H9 (cell line): ENCODE measurements at places on chromosomes 12 and 14. TPM values are rescaled to one million over a fixed set of nuclear protein-coding genes. Genes with fewer than 3 reads are reported as not detected.

The TAS2R20 gene
- 0.88 and 1.3 TPM in 2 replicates for total RNA-seq

The GPRC5D gene
- total RNA-seq = not detected in 2 replicates

The TEAD4 gene
- total RNA-seq = 127 and 133 TPM in 2 replicates

The KRT77 gene
- not detected in 2 replicates for total RNA-seq

The IQSEC3 gene
- total RNA-seq = 0.50 and 0.55 TPM in 2 replicates

The KCNMB4 gene
- total RNA-seq = 16.1 and 16.2 TPM in 2 replicates

DNA sequence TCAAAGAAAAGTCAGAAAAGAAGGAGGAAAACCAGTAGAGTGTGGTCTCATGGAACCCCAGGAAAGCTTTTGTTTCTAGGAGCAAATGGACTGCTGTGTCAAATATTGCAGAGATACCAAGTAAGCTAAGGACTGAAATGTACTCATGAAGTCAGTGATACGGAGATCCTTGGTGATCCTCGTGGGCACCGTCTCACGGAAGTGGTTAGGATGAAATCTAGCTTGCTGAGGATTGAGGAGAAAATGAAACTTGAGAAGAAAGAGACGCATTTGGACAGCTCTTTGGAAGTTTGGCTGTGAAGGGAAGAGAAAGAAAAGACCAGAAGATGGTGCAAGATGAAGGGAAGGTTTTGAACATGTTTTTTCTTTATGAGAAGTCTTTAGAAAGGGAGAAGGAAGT, 104.0 kb upstream of the CCND2 start:
- H3K4me3 ChIP-seq = no peak overlapping the region
- DNase-seq = no peak
- H3K36me3 ChIP-seq = no peaks in the 10 kb centered on the region
- no peak overlapping the region for H3K27ac ChIP-seq
- H3K4me1 ChIP-seq = peaks cover 2% of the 10 kb centered on the region; the same call in 1 of the 2 replicates

GRCh38 chr12:3752741-3753486, at the start of gene CRACR2A:
TSS of gene CRACR2A (minus strand) at chr12:3753109. CDS start at chr12:3696999, 56,110 bp downstream.
- H3K27me3 ChIP-seq = no peaks in the 10 kb centered on the region; the same call in 1 of the 2 replicates
- H3K4me1 ChIP-seq = no peaks in the 10 kb centered on the region
- peak within 1 kb of the TSS; percentile 55 for H3K4me3 ChIP-seq
- no peaks in the 10 kb centered on the region; the same call in 2 of the 3 replicates for H3K36me3 ChIP-seq
- H3K27ac ChIP-seq = no peak within 1 kb of the TSS

- H3K36me3 ChIP-seq = no peaks in the 10 kb centered on the region
- no peak for DNase-seq
- no peaks in the 10 kb centered on the region for H3K27me3 ChIP-seq
- H3K4me1 ChIP-seq = no peaks in the 10 kb centered on the region
- H3K4me3 ChIP-seq = no peak overlapping the region
These were observed 19.6 kb downstream of the PROX2 start for GRCh38 chr14:74856366-74856765.

DNA sequence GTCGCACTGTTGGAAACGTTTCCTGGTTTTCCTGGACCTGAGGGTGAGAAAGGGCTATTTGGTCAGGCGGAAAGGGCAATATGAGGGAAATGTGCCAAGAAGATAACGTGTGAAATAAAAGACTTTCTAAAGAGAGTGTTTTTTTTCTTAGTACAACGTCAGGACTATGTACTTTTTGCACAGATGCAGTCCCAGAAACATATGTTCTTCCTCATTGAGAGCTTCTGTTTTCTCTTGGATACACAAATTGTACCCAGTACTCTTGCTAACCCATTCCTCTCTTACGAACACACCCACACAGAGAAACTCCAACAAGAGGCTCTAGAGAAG, 669 bp upstream of the PKP2 start:
- H3K27ac ChIP-seq = no peak overlapping the region
- H3K4me3 ChIP-seq = peak overlapping the region; percentile 78
- peaks cover 9% of the 10 kb centered on the region; the same call in 1 of the 2 replicates for H3K4me1 ChIP-seq
- no peak for DNase-seq

DNA sequence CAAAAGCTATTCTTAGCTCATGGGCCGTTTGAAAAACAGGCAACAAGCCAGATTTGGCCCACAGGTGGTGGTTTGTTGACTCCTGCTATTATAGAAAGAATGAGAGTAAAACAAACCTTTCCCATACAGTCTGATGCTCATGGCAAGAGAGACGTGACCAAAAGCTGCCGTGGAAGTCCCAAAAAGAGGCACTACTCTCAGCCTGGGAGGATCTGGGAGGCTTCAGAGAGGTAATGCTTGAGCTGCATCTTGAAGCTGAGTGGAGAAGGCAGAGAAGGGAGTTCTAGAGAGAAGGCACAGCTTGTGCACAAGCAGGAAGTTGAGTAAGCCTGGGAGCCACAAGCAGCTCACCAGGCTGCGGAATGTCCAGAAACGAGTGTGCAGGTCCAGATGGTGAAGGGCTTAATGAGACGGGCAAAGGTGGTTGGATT, 9.6 kb downstream of the PLXNC1 start:
- H3K27ac ChIP-seq = no peak overlapping the region
- no peak overlapping the region for H3K4me3 ChIP-seq
- no peak for DNase-seq

DNA sequence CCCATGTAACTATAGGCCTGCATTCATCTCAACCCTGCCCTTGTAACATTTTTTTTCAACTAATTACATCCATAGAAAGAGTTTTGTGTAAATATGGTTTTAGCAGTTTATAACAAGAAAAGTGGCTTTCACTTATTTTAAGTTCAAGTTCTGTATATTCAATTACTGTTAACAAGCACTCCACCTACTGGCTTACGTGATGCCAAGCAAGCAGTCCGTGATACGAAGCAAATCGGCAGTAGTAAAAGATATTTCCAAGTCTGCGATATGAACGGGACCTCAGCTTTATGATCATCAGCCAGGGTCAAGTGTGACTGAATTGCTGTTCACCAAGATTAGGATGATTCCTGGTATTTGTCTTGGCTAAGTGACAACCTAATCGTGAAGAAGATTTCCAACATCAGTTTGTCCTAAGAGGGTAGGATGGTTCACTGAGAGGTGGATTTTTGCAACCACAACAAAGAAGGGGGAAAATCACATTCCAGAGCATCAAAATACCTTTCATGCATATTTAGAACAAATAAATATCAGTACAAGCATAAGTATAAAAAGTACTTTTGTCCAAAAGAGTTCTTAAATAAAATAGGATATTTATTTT, 456.2 kb downstream of the FOXG1 start:
- no peak overlapping the region for H3K27ac ChIP-seq
- H3K36me3 ChIP-seq = no peaks in the 10 kb centered on the region
- peak; percentile 26 for DNase-seq
- no peak overlapping the region for H3K4me3 ChIP-seq
- H3K27me3 ChIP-seq = no peaks in the 10 kb centered on the region

DNA sequence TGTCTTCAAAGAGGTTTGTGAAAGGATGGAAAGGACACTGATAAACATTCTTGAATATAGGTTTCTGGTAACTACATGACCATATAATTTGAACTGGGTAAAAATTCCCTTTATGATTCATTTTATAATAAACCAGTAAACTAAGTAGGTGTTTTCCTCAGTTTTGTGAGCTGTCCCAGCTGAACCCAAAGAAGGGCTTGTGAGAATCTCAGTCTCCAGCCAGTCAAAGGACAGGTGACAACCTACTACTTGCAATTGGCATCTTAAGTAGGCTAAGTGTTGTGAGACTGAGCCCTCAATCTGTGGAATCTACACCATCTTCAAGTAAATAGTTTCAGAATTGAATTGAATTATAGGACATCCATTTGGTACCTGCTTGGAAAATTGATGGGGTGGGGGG, 75.2 kb downstream of the MYF5 start:
- no peak for DNase-seq
- no peak overlapping the region for H3K4me3 ChIP-seq
- no peak overlapping the region for H3K27ac ChIP-seq
- peaks cover 11% of the 10 kb centered on the region for H3K36me3 ChIP-seq
- H3K27me3 ChIP-seq = no peaks in the 10 kb centered on the region
- no peaks in the 10 kb centered on the region for H3K4me1 ChIP-seq

GRCh38 chr12:4346931-4347330, 25.9 kb downstream of the TIGAR start:
- no peaks in the 10 kb centered on the region for H3K27me3 ChIP-seq
- no peaks in the 10 kb centered on the region for H3K4me1 ChIP-seq
- no peak overlapping the region for H3K4me3 ChIP-seq
- no peak overlapping the region for H3K27ac ChIP-seq
- no peak for DNase-seq

DNA sequence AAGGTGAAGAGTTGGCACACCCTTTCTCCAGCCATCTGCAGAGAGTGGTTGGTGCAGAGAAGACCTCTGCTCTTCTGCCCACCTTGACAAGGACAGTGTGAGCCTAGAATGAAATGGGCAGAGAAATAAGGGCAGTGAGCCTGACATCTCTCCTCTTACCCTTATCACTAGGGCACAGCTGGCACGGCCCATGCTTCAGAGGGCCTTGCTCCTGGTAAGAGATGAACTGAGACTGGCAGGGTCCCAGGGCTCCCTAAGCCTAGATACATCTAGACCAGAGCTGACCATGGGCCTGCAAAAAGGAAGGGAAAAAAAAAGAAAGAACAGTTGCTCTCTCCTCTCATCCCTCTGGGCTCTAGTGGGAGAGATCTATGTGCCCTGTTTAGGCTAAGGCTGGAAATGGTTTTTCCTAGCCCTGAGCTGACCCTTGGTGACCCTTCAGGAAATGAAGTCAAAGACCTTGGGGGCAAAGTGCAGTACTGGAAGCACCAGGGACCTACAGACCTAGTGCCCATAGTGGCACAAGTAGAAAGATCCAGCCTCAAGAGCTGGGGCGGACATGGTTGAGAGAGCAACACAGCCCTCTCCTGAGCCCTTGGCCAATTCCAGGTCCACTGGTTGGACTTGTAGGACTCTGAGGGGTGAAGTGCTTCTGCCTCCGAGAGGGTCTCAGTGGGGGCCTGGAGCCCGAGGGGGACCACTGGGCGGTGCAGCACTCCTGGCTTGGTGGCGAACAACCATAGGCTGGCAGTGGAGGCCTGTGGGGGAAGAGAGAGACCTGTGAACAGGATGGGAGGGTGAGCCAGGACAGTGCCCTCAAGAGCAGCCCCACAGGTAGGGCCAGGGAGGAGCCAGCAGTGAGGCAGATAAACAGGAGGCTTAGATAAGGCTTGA, 22.0 kb downstream of the PRPF40B start:
- no peak overlapping the region for H3K27ac ChIP-seq
- DNase-seq = no peak
- H3K27me3 ChIP-seq = no peaks in the 10 kb centered on the region
- H3K36me3 ChIP-seq = peaks cover 70% of the 10 kb centered on the region

GRCh38 chr12:131529196-131530040, 181.5 kb upstream of the SFSWAP start:
- H3K27me3 ChIP-seq = no peaks in the 10 kb centered on the region
- no peak overlapping the region for H3K27ac ChIP-seq
- no peaks in the 10 kb centered on the region for H3K36me3 ChIP-seq
- no peaks in the 10 kb centered on the region for H3K4me1 ChIP-seq
- DNase-seq = no peak

- H3K4me3 ChIP-seq = no peak overlapping the region
- H3K27ac ChIP-seq = no peak overlapping the region
- no peaks in the 10 kb centered on the region for H3K36me3 ChIP-seq
These were observed 22.5 kb downstream of the EML1 start for GRCh38 chr14:99815696-99816095.

DNA sequence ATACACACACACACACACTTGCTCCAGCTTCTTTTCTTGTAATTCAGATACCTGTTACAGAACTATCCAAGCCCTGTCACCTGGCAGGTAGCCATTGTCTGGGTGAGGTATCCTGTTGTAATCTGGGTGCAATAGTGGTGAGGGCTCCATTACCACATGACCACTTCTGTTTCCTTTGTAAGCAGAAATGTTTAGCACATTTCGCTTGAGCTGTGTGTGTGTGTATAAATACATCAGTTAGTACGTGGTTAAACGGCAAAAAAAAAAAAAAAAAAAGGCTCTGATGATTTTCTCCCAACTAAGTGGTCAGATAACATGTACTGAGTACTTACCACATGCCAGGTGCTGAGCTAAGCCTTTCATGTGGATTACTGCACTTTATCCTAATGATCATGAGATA, 129.3 kb upstream of the SSTR1 start:
- H3K27me3 ChIP-seq = no peaks in the 10 kb centered on the region
- no peak for DNase-seq
- peaks cover 5% of the 10 kb centered on the region for H3K4me1 ChIP-seq
- peaks cover 3% of the 10 kb centered on the region; the same call in 1 of the 3 replicates for H3K36me3 ChIP-seq
- no peak overlapping the region for H3K4me3 ChIP-seq

- H3K36me3 ChIP-seq = peaks cover 3% of the 10 kb centered on the region; the same call in 1 of the 2 replicates
- H3K27ac ChIP-seq = no peak overlapping the region
- H3K4me1 ChIP-seq = no peaks in the 10 kb centered on the region
- no peaks in the 10 kb centered on the region for H3K27me3 ChIP-seq
These were observed 279.0 kb upstream of the SYT10 start for GRCh38 chr12:33718631-33719030.

DNA sequence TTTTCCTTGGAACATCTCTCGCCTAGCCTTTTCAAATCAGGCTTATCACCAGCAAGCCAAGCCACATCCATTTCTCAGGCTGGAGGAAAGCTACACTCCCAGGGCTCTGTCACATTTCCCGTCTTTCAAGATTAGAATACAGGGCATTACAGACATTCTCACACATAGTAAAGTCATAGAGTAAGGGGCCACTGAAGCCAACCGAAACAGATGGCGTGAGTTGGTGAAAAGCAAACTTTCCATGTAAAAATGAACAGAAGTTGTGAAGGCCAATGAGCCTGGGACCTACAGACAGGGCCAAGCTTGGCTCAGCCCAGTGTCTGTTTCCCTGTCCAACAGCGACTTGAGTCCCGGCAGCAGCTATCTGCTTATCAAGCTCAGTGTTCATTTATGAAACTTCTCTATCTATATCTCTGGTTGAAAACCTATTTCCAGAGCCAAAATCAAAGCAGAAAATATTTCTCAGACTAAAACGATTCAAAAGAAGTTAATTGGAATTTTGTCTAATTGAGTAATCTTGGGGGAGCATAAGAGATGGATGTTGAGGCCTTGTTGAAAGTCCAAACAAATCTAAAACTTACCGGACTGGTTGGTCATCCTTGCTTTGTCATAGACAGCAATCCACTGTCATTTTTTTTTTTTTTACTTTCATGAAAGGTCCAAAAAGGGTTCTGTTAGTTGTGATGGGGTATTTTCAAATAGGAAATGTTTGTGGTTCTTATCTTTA, 105.6 kb downstream of the DAAM1 start:
- no peak for DNase-seq
- H3K4me1 ChIP-seq = no peaks in the 10 kb centered on the region
- peaks cover 3% of the 10 kb centered on the region; the same call in 1 of the 3 replicates for H3K36me3 ChIP-seq
- no peak overlapping the region for H3K4me3 ChIP-seq

- peaks cover 13% of the 10 kb centered on the region for H3K4me1 ChIP-seq
- no peak overlapping the region for H3K4me3 ChIP-seq
- H3K27me3 ChIP-seq = no peaks in the 10 kb centered on the region
- no peak for DNase-seq
These were observed 38.6 kb downstream of the CCDC85C start for GRCh38 chr14:99565383-99565782.

GRCh38 chr12:93824514-93825500, 147.6 kb downstream of the CRADD start:
- no peak overlapping the region for H3K4me3 ChIP-seq
- no peak overlapping the region for H3K27ac ChIP-seq

GRCh38 chr12:2017546-2018337, 13.5 kb upstream of the DCP1B start:
- H3K4me3 ChIP-seq = no peak overlapping the region
- H3K27me3 ChIP-seq = no peaks in the 10 kb centered on the region
- no peak overlapping the region for H3K27ac ChIP-seq

- DNase-seq = no peak
- no peaks in the 10 kb centered on the region for H3K36me3 ChIP-seq
- no peaks in the 10 kb centered on the region for H3K27me3 ChIP-seq
- no peak overlapping the region for H3K4me3 ChIP-seq
These were observed 18.6 kb upstream of the PTGR2 start for GRCh38 chr14:73833034-73833433.
